ENCODE measurements at places on chromosomes 16 and 17. TPM values are rescaled to one million over a fixed set of nuclear protein-coding genes. Genes with fewer than 3 reads are reported as not detected.

- no peak for DNase-seq
Measured at GRCh38 chr16:83187405-83187804, 560.6 kb downstream of the CDH13 start.

GRCh38 chr17:21382560-21383495 lies 6.7 kb downstream of the KCNJ12 start:
- no peak for DNase-seq

GRCh38 chr17:17057057-17057551 lies 14.8 kb downstream of the MPRIP start:
- DNase-seq, result no peak

The TEX2 gene
- total RNA-seq, result 18.6 TPM

The SLC47A2 gene
- total RNA-seq, result 0.21 TPM

GRCh38 chr17:77733576-77734296 lies 224.8 kb upstream of the TNRC6C start:
- no peak for DNase-seq

DNA sequence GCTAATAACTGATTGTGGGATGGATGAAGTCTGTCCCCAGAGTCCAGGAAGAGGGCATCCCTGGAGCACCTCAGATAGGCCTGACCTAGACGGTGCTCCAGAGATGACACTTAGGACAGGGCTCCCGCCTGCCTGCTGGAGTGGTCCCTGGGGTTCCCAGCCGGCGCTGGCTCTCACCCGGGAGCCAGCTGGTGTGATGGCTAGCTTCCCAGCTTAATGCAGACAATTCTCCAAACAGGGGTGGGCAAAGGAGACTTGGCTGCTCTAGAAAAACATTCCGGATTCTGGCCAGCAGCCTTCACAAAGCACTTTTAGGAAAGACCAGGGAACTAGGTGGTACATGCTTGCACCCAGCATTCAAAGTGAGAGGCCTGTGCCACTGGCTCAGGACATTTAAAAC lies 18.6 kb downstream of the ACE start:
- no peak for DNase-seq

DNA sequence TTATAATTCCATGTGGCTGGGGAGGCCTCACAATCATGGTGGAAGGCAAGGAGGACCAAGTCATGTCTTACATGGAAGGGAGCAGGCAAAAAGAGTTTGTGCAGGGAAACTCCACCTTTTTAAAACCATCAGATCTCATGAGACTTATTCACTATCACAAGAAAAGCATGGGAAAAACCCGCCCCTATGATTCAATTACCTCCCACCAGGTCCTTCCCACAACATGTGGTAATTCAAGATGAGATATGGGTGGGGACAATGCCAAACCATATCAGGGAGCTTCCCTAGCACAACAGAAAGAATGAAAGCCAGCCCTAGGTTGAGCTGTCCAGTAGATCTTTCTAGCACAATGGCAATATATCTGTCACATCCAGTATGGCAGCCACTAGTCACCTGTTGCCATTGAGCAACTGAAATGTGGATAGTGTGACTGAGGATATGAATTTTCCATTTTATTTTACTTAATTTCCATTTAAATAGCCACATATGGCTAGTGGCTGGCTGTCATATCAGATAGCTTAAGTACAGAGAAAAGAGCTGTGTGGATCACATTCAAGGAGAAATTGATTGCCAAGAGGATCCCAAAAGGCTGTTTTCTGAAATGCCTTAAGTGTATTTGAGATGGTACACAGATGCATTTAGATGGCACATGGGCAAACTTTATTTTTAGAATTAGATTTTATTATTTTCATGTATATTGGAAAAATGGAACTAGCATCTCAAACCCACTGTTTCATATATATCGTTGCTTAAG lies 273.0 kb downstream of the GRIN2A start:
- DNase-seq, result no peak

GRCh38 chr16:2883458-2883908 lies 468 bp downstream of the FLYWCH2 start:
- DNase-seq, result no peak

- no peak for DNase-seq
Measured at GRCh38 chr17:6981426-6981825, 14.4 kb upstream of the ALOX12 start.

The CACNB1 gene
- total RNA-seq, result 9.1 TPM

The TRPV3 gene
- total RNA-seq, result 5.1 TPM

- no peak for DNase-seq
Measured at GRCh38 chr17:75078284-75079022, 9.3 kb upstream of the SLC16A5 start.

DNA sequence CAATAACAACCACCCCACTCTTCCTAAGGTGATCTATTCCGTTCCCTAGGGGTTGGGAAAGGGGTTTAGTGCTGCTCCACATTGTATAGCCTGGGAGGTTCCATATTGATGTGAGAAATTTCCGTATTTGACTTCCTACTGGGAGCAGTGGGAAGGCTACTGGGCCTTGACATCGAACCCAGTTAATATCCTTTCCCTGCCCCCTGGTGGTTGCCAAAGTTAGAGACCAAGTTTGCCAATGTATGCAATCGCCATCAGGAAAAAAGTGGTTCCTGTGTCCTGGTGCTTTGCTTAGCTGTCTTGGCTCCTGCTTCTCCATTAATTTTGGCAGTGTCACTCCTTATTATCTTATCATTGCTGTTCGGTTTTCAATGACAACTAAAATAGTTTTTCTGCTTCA lies 914.9 kb downstream of the KCNJ2 start:
- DNase-seq, result no peak

The CEMP1 gene
- not detected for total RNA-seq

- no peak for DNase-seq
Measured at GRCh38 chr17:77291591-77292386, 151.0 kb downstream of the SEC14L1 start.

- DNase-seq, result no peak
Measured at GRCh38 chr17:4124999-4125398, 17.8 kb downstream of the ZZEF1 start.

DNA sequence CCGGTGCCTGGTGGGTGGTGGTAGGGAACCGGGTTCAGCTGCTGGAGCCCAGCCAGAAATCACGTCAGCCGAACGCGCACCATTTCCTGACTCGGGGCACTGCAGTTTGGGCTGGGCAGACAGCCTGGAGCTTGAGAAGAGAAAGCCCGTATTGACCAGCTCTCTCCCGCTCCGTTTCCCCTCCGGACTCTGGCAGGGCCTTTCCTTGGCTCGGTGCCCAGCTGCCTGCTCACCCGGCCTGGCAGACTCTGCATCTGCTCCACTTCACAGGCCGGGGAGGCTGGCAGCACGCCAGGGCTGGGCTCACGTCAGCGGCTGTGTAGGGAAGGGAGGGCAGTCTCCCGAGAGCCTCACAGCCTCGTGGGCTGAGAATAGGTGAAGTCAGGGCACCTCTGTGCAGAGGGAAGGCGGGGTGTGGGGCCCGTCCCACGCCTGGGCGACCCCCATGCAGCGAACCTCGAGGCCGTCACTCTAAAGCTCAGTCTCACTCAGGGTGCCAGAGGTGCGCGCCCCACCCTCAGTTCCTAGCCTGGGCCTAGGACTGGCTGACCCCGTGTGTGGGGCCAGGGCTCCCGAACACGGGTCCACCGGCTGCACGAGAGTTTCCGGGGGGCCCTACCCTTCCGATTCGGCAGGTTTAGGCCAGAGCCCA lies 59.1 kb downstream of the OR1D5 start:
- DNase-seq, result peak; percentile 96

DNA sequence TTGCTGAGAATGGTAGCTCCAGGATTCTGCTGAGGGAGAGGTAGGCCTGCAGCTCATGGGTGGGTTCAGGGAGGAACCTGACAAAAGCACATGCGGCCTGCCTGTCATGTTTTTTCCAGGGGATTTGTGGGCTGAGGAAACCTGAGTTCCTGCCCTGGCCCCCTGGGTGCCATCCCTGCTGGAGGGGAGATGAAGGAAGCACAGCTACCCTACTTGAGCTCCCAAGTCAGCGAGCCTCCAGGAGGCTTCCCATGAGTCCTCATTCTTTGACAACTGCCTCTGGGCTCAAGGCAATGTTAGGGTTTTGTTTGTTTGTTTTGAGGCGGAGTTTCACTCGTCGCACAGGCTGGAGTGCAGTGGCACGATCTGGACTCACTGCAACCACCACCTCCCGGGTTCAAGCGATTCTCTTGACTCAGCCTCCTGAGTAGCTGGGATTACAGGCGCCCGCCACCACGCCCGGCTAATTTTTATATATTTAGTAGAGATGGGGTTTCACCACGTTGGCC lies 12.1 kb upstream of the FLYWCH1 start:
- DNase-seq, result no peak

DNA sequence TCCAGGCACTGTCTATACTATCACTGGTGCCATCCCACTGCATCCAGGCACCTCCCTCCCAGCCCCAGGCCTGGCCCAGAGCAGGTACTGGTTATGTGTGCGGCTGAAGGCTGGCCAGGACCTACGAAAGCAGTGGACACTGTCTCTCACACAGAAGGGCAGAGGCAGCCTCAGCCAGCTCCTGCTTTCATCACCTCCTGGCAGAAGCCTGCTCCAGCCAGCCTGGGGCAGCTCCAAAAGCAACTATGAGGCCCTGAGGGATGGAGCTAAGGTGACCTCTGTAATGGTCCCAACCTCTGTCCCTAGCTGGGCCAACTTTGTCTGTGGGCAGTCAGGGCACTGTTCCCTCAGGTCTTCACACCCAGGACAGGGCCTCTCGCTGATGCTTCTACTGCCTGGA lies 18.8 kb downstream of the HSD11B2 start:
- no peak for DNase-seq

- no peak for DNase-seq
Measured at GRCh38 chr16:65070831-65071432, 50.9 kb downstream of the CDH11 start.

The GNG13 gene
- total RNA-seq, result not detected

DNA sequence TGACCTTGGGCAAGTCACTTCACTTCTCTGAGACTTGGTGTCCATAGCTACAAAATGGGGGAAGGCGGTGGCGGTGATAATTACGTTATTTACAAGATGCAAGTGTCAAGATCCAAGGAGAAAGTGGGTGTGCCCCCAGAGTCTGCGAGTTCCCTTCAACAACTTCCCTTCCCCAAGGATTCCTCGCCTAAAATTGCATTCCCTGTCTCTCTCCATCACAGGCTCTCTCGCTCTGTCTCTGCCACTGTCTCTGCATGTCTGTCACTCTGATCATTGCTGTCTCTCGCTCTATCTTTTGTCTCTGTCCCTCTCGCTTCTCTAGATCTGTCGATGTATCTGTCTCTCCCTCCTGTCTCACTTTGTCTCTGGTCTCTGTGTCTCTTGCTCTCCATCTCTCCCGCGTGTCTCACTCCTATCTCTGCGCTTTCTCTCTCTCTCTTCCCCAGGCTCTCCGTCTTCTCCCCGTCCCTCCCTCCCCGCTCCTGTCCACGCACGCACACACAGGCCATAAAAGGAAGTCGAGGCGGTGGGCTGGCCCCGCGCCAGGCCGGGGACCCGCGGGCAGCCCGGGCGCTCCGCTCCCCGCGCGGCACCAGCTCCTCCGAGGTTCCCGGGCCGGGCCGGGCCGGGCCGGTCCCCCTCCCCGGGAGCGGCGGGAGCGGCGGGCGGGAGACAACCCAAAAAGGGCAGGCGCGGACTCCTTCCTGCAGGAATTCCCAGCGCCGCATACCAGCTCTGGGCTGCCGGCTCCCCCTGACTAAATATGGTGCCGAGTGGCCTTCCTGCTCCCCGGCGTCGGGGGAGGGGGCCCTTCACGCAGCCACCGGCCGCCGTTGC lies 1.1 kb upstream of the MYH11 start:
- no peak for DNase-seq

DNA sequence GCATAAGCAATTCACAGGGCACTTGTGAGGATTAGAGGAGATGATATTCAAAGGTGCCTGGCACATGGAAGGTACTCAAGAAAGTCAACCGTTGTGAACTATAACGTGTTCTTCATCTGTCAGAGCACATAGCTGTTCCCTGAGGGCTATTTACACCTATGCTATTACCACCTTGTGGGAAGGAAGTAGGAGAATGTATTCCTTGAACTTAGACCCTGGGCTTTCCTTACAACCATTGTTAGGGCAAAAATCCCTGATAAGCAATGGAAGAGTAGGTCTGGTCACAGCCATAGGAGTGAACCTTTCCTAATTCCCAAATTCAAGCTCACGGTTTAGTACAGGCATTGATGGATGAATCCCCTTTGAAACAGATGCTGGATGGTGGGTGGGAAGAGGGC lies 188.6 kb downstream of the HAPSTR1 start:
- no peak for DNase-seq

The FOXF1 gene
- total RNA-seq, result 28.9 TPM

The KAT7 gene
- total RNA-seq, result 58.7 TPM

DNA sequence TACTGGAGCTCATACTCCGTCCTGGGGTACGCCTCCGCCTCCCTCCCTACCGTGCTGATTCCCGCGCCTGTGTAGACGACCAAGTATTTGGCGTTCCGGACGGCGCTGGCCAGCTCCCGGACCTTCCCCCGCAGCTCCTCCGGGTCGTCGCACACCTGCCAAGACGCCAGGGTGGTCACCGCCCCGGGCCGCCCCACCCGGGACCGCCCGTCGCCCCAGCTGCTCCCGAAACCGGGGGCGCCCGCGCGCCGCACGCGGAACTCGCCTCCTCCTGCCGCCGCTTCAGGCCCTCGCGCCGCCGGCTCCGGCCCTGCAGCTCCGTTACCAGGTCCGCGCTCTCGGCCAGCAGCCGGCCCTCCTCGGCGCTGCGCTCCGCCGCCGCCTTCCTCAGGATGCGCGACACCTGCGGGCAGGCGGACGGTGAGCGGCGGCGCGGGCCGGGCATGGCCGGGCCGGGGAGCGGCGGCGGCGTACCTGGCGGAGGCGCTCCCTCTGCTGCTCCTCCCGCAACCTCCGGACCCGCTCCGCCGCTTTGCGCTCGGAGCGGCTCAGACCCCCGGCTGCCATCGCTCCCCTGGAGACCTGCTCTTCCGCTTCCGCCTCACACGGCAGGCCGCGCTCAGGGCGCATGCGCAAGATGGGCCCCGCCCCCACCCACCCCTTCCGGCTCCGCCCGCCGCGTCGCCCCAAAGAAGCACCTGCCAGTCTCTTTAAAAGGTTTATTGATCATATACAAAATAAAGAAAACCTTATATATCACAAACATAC lies at the start of gene SIRT7:
SIRT7 (minus strand) TSS at position 612 of the 768 bp plus-strand sequence; CDS start at position 567, 45 bp downstream.
- DNase-seq, result no peak

DNA sequence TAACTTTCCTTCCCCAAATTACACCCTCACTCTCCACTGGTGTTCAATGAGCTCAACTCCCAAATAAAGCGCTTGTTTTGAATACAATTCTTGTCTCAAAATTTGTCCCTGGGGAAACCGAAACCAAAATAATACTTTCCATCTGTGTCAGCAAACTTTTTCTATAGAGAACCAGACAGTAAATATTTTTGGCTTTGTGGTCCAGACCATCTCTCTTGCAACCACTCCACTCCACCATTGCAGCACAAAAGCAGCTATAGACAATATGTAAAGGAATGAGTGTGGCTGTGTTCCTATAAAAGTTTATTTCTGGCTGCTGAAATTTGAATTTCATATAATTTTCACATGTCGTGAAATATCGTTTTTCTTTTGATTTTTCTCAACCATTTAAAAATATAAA lies 84.6 kb upstream of the ERCC4 start:
- DNase-seq, result no peak

The TEKT1 gene
- not detected for total RNA-seq

All from urinary bladder (tissue), 4 donors.